ENCODE measurements at places on chromosomes 2 and 18.

- no peak for DNase-seq
Measured at GRCh38 chr2:225764346-225764745, 364.8 kb downstream of the NYAP2 start.

DNA sequence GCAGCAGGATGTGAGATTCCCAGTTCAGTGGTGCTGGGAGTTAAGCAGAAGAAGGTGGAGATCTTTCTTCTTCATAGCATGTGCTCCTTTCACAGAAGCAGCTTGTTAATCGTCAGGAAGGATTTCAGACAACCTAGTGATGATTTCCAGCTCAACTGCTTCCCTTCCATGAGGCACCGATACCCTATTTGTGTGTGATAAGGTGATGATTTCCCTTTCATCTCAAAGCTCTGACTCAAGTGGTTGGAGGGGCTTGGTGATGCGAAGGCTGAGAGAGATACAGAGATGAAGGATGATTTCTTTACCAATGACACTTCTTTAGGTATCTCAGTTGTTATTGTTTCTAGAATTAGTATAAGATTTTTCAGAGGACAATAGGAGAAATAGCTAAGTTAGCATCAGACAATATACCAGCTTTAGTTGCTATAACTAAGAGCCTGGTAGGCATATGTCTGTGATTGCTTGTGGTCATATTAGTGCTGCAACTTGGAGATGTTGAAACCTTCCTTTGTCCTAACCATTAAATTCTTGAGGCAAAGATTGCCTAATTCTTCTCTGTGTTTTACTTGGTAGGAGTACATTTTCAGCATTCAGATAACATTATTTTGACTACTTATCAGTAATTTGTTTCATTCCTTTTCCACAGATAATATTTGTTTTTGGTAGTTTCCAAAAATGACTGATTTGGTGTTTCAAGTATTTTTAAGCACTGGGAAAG, 111.3 kb downstream of the PLCL1 start:
- no peak for DNase-seq

GRCh38 chr2:111948832-111949231, 50.4 kb downstream of the MERTK start:
- DNase-seq = no peak

DNA sequence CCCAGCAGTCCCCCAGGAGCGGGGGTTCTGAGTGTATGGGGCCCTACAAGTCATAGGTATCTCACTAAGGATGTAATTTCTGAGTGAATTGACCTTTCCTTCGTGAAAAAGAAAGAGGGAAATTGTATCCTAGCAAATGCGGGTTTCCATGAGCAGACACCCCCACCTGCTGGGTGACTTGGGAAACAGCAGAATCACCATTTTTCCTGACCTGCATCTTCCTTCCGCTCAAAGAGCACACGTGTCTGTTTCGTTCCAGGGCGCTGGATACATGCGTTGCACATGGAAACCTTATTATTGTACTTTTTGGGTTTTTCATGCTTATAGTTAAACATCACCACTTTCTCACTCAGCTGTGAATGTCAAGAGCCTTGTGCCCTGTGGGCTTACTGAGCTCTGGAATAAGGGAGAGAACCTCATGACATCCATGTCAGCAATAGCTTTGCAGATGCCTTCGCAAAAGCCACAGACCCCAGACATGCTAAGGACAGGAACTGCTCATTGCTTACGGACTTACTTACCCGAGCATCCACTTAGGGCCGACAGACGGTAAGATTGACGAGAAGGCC, 132.8 kb downstream of the TPO start:
- peak; percentile 51 for DNase-seq

GRCh38 chr2:101496279-101496678, 21.4 kb upstream of the RFX8 start:
- no peak for DNase-seq

DNA sequence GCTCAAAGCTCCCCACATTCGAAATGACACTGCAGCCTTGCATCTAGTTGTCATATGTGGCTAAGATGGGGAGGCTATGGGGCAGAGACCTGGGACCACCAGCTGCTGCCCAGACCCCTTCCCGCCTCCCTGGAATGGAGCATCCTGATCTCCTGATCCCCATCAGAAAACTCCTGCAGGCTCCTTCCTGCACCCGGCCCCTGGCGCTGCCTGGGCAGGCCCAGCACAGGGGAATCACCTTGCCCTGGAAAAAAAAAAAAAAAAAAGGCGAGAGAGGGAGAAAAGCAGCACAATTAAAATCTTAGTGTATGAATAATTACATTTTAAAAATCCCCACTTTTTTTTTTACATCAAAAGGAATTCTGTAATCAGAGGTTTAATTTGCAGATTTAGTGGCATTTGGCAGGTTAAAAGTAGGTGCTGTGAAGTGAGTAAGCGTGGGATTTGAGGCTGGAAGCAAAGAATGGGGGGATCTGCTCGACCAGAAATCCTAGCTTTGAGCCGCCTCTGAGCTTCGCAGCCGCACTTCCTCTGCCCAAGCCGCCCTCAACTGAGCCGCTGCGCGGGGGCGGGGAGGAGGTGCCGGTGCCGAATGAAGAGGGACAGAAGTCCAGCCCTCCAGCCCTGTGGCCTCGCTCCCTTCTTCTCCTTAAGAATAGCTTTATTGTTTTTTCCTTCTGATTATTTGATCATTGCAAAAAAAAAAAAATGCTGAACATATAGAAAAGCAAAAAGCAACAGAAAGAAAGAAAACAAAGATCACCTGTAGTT, 30.0 kb downstream of the THNSL2 start:
- no peak for DNase-seq

- DNase-seq = no peak
Measured at GRCh38 chr2:80459028-80459427, 154.5 kb upstream of the LRRTM1 start.

GRCh38 chr2:240250985-240251847, 110.8 kb upstream of the OTOS start:
- peak; percentile 90 for DNase-seq

DNA sequence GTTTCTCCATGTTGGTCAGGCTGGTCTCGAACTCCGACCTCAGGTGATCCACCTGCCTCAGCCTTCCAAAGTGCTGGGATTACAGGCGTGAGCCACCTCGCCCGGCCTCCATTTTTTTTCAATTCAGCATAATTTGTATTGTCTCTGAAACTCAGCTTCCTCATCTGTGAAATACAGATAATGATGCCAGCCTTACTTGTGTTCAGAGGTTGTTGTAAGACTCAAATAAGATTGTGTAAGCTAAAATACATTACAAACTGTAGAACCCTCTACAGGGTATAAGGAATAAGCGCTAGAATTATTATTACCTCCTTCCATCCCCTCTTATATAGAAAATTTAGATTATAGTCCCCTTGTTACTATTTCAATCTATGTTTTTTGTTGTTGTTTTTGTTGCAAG, 24.8 kb upstream of the STARD7 start:
- DNase-seq = no peak

GRCh38 chr2:176189681-176190641, 1.5 kb downstream of the HOXD1 start:
- no peak for DNase-seq

- DNase-seq = peak; percentile 51
Measured at GRCh38 chr2:238895891-238896600, 48.2 kb downstream of the TWIST2 start.

DNA sequence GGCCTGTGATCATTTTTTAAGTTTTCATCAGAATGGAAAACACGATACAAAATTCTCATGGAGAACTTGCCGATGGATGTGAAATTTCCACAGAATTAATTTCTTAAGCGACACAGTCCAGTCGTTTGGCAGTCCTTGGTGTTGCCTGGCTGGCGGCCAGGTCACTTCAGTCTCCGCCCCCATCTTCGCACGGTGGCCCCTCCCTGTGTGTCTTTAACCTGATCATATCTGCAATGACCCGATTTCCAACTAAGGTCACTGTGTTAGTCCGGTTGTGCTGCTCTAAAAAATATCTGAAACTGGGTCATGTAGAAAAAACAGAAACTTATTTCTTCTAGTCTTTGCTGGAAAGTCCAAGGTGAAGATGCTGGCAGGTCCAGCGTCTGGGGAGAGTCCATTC, 44.5 kb upstream of the COPS8 start:
- DNase-seq = no peak

- no peak for DNase-seq
Measured at GRCh38 chr18:36386150-36386920, 88.8 kb downstream of the FHOD3 start.

GRCh38 chr18:73340135-73340977, 472.6 kb upstream of the NETO1 start:
- no peak for DNase-seq

DNA sequence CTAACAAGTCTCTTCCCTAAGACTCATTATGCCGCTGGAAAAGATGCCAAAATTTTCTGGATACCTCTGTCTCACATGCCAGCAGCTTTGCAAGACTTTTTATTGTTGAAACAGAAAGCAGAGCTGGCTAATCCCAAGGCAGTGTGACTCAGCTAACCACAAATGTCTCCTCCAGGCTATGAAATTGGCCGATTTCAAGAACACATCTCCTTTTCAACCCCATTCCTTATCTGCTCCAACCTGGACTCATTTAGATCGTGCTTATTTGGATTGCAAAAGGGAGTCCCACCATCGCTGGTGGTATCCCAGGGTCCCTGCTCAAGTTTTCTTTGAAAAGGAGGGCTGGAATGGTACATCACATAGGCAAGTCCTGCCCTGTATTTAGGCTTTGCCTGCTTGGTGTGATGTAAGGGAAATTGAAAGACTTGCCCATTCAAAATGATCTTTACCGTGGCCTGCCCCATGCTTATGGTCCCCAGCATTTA, 26.3 kb downstream of the DHRS9 start:
- no peak for DNase-seq

DNA sequence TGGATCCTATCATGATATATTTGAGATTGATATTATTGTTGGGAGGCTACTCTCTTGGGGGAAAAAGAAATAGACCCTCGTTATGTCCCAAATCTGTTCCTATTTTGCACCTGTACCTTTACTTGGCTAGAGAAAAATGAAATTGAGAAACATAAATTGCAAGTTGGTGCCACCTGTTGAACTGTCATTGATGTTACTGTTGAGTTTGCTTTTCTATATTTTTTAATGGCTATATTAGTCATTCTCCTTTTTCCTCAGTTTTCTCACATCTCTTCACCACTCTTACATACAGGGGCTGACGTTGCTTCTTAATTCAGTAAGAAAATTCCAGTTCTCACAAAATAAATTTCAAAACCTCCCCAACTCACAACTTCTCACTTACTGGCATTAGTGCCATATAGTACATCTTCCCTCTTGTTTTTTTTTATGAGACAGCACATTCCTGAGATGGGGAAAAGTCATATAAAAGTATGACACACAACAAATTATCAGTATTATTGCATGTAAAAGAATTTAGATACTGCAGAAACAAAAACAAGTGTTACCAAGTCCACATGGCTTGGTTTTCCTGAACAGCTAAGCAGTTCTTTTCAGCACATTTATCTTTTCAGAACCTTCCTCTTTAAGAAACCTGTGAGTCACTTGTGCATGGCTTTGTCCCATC, 348.3 kb upstream of the DSEL start:
- DNase-seq = no peak

GRCh38 chr2:73255907-73256617, 22.0 kb downstream of the CCT7 start:
- no peak for DNase-seq

DNA sequence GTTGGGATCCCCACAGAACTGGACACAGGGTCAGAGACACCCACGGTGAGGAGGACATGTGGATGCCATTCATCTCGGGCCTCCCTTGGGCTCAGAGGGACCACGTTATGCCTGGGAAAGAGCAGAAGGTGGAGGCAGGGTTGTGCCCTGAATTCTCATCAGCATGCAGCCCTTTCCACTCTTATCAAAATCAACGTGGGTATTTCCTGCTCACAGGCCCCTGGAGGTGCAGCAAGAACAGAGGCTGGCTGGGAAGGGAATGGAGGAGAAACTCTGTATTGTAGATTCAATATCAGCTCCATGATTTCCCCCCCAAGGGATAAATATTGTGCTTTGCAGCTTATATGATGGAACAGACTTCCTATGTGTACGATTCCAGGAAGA, 90.9 kb downstream of the SETBP1 start:
- DNase-seq = no peak

DNA sequence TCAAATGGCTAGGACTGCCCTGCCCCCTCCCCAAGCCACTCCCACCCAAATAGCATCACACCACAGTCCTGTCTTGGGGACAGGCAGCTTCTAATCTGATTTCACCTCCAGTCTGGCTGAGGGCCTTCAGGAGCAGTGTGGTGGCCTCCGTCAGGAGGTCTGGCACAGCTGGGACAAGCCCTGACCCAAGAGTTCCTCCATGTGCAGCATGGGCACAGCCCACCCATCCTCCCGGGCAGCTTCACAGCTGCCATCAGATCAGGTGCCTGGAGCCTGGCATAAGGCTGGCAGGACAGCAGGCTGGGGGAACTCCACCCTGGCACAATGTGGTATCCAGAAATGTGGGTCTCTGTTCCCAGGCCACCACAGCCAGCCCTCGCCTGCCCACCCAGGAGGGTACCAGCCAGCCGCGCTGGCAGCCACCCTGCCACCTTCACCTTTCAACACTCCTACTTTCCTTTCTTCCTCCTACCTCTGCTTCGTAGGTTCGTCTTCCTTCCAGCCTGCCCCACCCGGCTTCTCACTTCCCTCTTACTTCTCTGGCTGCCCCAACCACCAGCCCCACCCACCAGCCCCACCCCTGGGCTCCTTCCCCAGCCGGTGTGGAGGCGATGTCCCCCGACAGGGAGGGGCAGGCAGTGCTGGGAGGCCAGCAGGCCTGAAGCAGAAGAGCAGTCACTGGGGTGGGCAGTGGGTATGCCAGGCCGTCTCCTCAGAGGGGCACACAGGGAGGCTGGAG, at the start of gene CAPG:
CAPG (minus strand) TSS at position 522 of the 739 bp plus-strand sequence. CDS start 8,221 bp downstream, outside the sequence.
- no peak for DNase-seq

- DNase-seq = no peak
Measured at GRCh38 chr2:110858135-110858725, 125.9 kb downstream of the ACOXL start.

GRCh38 chr2:85259879-85260278, 67.9 kb downstream of the TGOLN2 start:
- no peak for DNase-seq

GRCh38 chr2:108270768-108271506, 17.8 kb upstream of the SULT1C2 start:
- DNase-seq = no peak
